Upper lobe of right lung (tissue), 1 donor: ENCODE measurements at places on chromosomes 11 and 22. TPM values are rescaled to one million over a fixed set of nuclear protein-coding genes. Genes with fewer than 3 reads are reported as not detected.

DNA sequence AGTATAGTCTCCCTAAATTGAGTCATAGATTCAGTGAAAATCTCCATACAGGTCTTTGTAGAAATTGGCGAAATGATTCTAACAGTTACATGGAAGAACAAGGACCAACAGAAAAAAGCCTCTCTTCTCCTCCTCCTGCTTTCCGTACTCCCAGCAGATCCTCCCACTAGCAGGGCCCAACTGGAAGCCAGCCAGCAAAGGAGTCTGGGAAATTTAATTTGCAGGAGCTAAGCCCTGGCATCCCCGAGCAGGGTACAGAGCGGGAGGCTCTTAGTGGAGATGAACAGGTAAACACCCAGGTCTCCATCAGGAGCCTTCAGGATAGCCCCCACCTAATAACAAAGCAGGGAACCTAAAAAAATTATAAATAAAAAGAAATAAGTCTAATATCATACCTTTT is 1473.8 kb downstream of the TBC1D22A start:
- H3K4me1 ChIP-seq, result no peaks in the 10 kb centered on the region
- H3K27ac ChIP-seq, result no peak overlapping the region

DNA sequence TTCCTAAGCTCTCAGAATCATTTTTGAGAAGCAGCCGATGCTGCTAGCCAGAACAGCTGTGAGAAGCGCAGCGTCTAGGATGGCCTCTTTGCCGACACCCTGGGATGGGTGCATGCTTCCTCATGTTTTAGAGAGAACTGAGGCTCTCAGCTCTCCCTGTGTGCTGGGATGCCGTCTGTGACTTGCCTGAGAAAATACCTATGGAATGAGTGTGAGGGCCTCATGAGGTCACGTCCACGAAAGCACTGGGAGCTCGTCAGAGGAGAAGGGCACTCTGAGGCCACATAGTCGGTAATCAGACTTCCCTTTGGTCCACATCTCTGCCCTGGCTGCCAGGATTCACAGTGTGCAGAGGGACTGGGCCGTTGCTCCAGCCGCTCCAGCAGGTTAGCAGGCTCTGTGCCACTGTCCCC is 54.7 kb downstream of the MICAL3 start:
- no peak overlapping the region for H3K4me3 ChIP-seq
- H3K27me3 ChIP-seq, result no peaks in the 10 kb centered on the region
- DNase-seq, result no peak
- H3K36me3 ChIP-seq, result no peaks in the 10 kb centered on the region

DNA sequence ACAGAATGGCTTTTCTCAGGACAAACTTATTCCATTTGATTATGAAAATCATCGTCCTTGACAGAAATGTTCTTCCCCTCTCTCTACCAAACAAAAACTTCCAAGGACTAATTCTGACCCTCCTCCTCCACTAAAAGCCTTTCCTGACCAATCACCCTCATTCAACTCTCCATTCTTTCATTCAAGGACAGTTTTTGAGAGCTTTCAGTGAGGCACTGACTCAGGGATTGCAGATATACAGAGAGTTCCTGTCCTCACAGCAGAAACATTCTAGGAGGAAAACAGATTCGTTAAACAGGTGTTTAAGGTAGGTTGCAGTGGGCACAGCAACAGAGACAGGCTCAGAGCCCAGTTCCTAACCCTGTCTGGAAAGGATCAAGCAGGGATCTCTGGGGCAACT is 41.5 kb downstream of the OR4D9 start:
- no peaks in the 10 kb centered on the region for H3K27me3 ChIP-seq
- H3K4me1 ChIP-seq, result peaks cover 13% of the 10 kb centered on the region
- no peaks in the 10 kb centered on the region for H3K36me3 ChIP-seq
- no peak overlapping the region for H3K27ac ChIP-seq

DNA sequence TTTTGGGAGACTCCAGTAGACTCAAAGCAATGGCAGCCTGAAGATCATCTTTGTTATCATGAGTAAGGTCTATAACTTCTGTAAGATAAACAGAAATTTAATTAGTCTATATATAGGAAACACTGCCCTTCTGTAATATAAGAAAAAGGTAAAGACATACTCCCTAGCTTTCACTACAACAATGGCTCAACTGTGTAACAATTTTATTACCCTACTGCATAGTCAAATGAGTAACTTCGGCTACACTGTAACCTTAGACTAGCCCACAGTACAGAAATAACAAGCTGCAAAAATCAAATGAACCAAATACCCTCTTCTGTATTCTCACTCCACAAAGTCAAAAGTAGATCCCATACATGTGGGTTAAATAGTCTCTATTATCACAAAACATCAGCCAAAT is 33.7 kb downstream of the USP28 start:
- no peaks in the 10 kb centered on the region for H3K4me1 ChIP-seq
- H3K27ac ChIP-seq, result no peak overlapping the region
- H3K36me3 ChIP-seq, result peaks cover 45% of the 10 kb centered on the region
- no peak overlapping the region for H3K4me3 ChIP-seq
- no peaks in the 10 kb centered on the region for H3K27me3 ChIP-seq
- no peak for DNase-seq

- H3K36me3 ChIP-seq, result no peaks in the 10 kb centered on the region
- no peak overlapping the region for H3K4me3 ChIP-seq
- no peaks in the 10 kb centered on the region for H3K4me1 ChIP-seq
- H3K27ac ChIP-seq, result no peak overlapping the region
Observed at GRCh38 chr11:66044757-66045156, 4.2 kb downstream of the GAL3ST3 start.

- H3K27ac ChIP-seq, result no peak within 1 kb of the TSS
- no peaks in the 10 kb centered on the region for H3K36me3 ChIP-seq
- no peaks in the 10 kb centered on the region for H3K4me1 ChIP-seq
- H3K27me3 ChIP-seq, result peaks cover 12% of the 10 kb centered on the region
- no peak for DNase-seq
Observed at GRCh38 chr11:113904379-113905101, at the start of gene HTR3B. HTR3B (plus strand) TSS chr11:113904796; CDS start chr11:113904934, 138 bp downstream.

RBX1 gene
- total RNA-seq, result 45.6 TPM
